ENCODE measurements at places on chromosomes 12 and 14.

GRCh38 chr14:95039993-95040348 lies 117.4 kb downstream of the DICER1 start:
- no peaks in the 10 kb centered on the region for H3K36me3 ChIP-seq
- peaks cover 6% of the 10 kb centered on the region for H3K27me3 ChIP-seq
- no peak overlapping the region for H3K4me3 ChIP-seq
- H3K4me1 ChIP-seq, result no peaks in the 10 kb centered on the region
- no peak overlapping the region for H3K27ac ChIP-seq

- peaks cover 8% of the 10 kb centered on the region for H3K4me1 ChIP-seq
- no peak overlapping the region for H3K4me3 ChIP-seq
- H3K36me3 ChIP-seq, result peaks cover 31% of the 10 kb centered on the region
- no peaks in the 10 kb centered on the region for H3K27me3 ChIP-seq
- DNase-seq, result no peak
- H3K27ac ChIP-seq, result no peak overlapping the region
Measured at GRCh38 chr12:54337854-54338650, 13.1 kb downstream of the COPZ1 start.

DNA sequence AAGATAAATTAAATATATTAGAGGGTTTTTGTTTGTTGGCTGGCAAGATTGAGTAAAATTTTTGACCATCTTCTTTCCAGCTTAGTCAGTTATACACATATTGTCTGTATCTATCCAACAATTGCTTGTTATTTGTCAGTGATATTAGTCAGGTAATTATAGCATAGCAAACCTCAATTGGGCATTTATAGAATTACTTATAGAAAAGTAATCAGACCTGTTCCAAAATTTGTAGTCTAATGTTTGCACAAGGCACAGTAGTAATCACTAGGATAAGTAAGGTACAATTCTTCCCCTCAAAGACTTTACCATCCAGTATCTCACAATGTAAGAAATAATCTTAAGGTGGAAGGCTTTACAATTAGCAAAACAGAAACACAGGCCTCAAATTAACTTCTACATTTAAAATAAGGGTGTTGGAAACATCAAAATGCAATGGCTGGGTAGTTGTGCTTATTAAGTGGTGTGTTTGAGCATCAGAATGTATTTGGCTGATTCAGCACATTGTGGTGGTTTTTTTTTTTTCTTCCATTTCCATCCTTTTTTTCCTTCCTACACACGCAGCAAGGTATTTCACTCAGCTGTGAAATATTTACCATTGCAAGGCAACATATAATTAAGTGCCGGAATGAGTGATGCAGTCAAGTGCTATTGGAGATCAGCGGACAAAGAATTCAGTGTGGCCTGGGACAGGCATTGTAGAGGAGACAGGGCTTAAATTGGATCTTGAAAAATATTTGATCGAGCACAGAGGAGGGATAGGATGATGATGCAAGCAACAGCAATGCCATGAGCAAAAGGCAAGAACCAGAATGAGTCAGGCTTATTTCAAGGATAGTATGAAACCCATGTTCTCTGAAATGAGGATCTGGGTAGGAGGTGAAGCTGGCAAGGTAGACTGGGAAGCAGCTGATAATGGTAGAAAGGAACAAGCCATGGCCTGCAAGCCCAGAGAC lies 178.2 kb downstream of the AKAP6 start:
- no peak overlapping the region for H3K4me3 ChIP-seq
- no peaks in the 10 kb centered on the region for H3K36me3 ChIP-seq
- no peaks in the 10 kb centered on the region for H3K27me3 ChIP-seq
- no peaks in the 10 kb centered on the region for H3K4me1 ChIP-seq
- DNase-seq, result no peak
- H3K27ac ChIP-seq, result no peak overlapping the region

- no peaks in the 10 kb centered on the region for H3K36me3 ChIP-seq
- H3K27ac ChIP-seq, result no peak overlapping the region
- H3K27me3 ChIP-seq, result no peaks in the 10 kb centered on the region
- no peak for DNase-seq
Measured at GRCh38 chr12:18261906-18262305, 588 bp downstream of the PIK3C2G start.

DNA sequence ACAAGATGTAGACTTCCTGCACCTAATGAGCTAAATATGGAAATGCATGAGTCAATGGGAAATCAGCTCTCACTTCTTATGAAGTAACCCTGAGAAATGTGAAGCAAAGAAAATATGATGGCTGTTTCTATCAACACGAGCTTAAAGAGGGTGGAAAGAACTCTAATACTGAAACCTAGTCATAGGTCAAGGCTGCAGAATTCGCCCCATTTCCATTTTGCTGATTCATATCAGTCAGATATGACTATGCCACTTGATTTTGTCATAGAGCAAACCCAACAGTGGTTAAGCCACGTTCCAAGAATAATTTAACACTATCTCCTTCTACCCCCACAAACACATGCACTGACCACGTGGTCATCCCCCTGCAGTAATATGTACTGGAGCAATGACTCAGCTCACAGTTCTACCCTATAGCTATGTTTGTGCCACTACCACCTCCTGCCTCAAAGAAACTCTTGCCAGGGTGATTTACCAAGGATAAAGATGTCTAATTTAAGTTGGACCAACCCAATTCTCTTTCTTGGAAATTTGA lies 157.5 kb downstream of the TMTC3 start:
- peak; percentile 46 for DNase-seq
- peak overlapping the region; percentile 90 for H3K27ac ChIP-seq
- peaks cover 18% of the 10 kb centered on the region for H3K36me3 ChIP-seq
- H3K4me1 ChIP-seq, result peaks cover 48% of the 10 kb centered on the region
- H3K27me3 ChIP-seq, result no peaks in the 10 kb centered on the region
- no peak overlapping the region for H3K4me3 ChIP-seq

GRCh38 chr14:37035401-37035800 lies 137.0 kb downstream of the SLC25A21 start:
- H3K27ac ChIP-seq, result no peak overlapping the region
- no peaks in the 10 kb centered on the region for H3K4me1 ChIP-seq
- H3K36me3 ChIP-seq, result no peaks in the 10 kb centered on the region
- no peak overlapping the region for H3K4me3 ChIP-seq
- DNase-seq, result no peak

DNA sequence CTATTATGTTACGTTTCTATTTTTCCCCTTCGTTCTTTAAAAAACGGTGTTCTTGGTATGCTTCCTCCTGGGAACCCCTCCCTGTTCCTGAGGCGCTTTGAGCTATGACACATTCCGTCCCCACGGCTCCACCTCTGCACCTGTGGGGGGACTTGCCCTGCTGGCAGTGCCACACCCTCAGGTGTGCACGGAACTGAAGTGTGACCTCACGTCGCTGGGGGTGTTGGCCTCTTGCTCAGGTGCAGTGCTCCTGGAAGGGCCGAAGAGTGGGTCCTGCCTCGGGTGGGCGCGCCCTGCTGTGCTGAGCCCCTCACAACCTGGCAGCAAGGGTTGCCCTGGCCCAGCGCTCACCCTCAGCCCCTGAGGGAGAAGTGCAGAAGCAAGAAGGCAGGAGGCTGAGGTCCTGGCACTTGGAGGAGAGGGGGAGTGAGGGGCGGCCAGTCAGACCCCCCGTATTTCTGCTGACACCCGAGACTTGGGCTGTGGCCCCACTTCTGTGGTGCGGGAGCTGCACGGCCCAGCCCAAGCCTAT lies 4.9 kb downstream of the AMN start:
- no peaks in the 10 kb centered on the region for H3K36me3 ChIP-seq
- H3K27ac ChIP-seq, result no peak overlapping the region
- peaks cover 25% of the 10 kb centered on the region for H3K27me3 ChIP-seq
- H3K4me1 ChIP-seq, result peaks cover 1% of the 10 kb centered on the region
- no peak for DNase-seq
- H3K4me3 ChIP-seq, result no peak overlapping the region

DNA sequence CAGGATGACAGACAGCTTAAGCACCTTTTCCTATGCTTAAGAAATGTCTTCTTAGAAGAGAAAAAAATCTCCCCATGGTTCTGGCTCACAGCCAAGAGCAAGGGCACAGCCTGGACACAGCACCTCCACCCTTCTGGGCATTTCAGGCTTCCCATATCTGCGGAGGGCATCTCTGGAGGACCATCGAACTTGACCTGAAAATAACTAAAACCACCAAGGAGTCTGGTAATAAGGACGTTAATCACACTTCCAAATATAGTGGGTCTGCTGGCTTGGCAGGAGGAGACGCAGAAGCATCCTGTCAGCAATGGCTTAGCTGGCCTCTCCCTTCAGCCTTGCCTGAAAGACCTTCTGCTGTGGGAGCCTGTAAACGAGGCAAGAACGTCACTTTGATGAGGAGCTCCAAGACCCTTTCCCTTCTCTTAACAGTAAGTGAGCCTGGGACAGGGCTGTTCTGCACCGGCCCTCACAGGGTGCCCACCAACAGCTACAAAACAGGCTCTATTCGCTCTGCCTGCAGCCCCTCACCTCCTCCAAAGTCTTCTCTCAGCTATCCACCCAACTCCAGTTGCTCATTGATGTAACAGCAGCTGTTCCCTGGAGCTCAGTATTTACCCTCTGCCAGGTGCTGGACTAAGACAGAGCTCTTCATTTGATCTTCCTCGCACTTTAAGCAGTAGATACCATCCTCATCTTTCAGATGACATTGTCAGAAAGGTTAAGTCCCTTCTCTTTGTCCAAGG lies 13.2 kb downstream of the SETD3 start:
- DNase-seq, result no peak
- peaks cover 19% of the 10 kb centered on the region for H3K36me3 ChIP-seq
- H3K27me3 ChIP-seq, result no peaks in the 10 kb centered on the region
- H3K4me1 ChIP-seq, result peaks cover 10% of the 10 kb centered on the region

GRCh38 chr14:68518761-68519670 lies 273.9 kb downstream of the ZFP36L1 start:
- no peak overlapping the region for H3K4me3 ChIP-seq
- no peak overlapping the region for H3K27ac ChIP-seq
- no peak for DNase-seq
- H3K27me3 ChIP-seq, result no peaks in the 10 kb centered on the region

DNA sequence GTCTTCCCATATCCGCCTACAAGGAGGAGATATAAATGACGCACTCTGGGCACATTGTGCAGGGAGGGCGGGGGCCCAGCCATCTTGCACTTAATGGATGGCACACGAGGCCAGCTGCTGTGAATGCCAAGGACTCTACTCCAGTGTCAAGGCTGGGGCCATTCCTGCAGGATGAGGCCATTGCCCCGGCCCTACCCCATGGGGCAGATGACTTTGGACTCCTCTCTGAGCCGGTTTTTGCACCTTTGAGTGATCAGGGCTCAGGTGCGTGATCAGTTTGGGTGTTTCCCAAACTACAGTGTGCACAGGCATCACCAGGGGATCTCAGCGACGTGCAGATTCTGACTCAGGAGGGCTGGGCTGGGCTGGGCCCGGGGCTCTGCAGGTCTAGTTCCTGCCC lies 16.1 kb downstream of the MMAB start:
- H3K27ac ChIP-seq, result no peak overlapping the region
- no peaks in the 10 kb centered on the region for H3K27me3 ChIP-seq
- H3K36me3 ChIP-seq, result peaks cover 15% of the 10 kb centered on the region
- DNase-seq, result no peak

DNA sequence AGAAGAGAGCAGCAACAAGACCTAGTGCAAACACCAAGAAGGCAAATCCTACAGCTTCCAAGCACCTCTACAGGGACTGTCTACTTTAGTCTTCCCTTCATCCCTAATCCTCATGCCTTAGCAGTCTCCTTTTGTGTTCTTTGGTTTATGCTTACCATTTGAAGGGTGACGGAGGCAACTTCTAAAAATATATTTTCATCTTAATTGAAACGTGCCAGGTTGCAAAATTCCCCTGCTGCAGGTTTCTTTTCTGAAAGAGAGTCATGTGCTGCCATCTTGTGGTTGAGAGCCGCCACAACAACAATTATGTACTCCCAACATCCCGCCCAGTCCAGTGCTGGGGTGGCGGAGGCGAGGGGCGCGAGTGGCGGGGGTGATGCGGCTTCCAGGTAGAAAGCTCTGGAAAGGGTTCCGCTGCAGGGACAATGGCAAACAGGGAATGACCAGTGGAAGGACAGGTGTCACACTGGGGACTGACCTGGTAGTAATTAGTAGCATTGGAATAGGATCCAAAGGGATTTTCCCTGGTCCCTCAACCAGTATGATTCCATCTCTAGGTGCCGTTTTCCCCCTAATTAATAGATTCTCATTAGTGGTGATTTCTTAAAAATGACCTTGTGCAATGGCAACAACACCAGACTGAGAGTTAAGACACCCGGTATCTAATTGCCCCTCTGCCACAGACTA lies 80.3 kb upstream of the GNG2 start:
- DNase-seq, result peak; percentile 58
- no peak overlapping the region for H3K27ac ChIP-seq
- no peaks in the 10 kb centered on the region for H3K36me3 ChIP-seq
- no peak overlapping the region for H3K4me3 ChIP-seq
- peaks cover 12% of the 10 kb centered on the region for H3K4me1 ChIP-seq

GRCh38 chr12:52260361-52261207 lies 13.9 kb upstream of the KRT86 start:
- DNase-seq, result no peak
- no peaks in the 10 kb centered on the region for H3K36me3 ChIP-seq
- peaks cover 60% of the 10 kb centered on the region for H3K27me3 ChIP-seq
- no peak overlapping the region for H3K4me3 ChIP-seq
- H3K27ac ChIP-seq, result no peak overlapping the region
- H3K4me1 ChIP-seq, result peaks cover 9% of the 10 kb centered on the region

DNA sequence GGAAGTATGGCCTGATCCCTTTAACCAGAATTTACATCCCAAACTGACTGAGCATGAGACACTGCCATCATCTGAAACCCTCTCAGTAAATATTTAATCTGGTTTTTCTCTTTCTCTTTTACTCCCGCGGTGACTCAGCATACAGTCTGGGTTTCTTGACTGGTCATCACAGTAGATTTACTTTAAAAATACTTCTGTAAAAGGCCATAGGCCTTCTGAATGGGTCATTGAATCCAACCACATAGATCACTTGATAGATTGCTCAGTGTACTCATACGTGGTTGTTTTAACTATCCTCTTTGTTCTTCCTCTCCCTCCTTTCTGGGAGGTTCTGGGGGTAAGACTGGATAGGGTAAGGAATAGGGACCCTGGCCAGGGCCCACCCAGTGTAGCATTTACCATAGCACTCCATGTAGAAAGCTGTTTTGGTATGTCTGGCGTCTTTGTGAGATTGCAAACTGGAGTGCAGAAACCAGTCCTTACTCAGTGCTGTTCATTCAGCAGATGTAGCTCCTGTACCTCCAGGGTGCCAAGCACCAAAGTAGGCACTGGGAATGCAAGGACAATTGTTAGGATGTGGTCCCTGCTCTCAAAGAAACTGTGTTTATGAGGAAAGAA lies 165.7 kb downstream of the SRGAP1 start:
- no peak overlapping the region for H3K27ac ChIP-seq
- H3K36me3 ChIP-seq, result no peaks in the 10 kb centered on the region
- H3K4me3 ChIP-seq, result no peak overlapping the region
- no peaks in the 10 kb centered on the region for H3K27me3 ChIP-seq
- DNase-seq, result no peak
